ENCODE measurements at places on chromosomes 3 and 15. TPM values are rescaled to one million over a fixed set of nuclear protein-coding genes. Genes with fewer than 3 reads are reported as not detected.

CCDC80 gene
- total RNA-seq = 61.9 TPM

SEMA3G gene
- 0.04 TPM for total RNA-seq

ARL6 gene
- total RNA-seq = 4.6 TPM

VGLL3 gene
- 9.3 TPM for total RNA-seq

FOXL2NB gene
- total RNA-seq = 0.81 TPM

MAP6D1 gene
- total RNA-seq = 7.4 TPM

SCN5A gene
- 0.38 TPM for total RNA-seq

MFAP1 gene
- total RNA-seq = 24.1 TPM

PARL gene
- 64.6 TPM for total RNA-seq

WDR76 gene
- total RNA-seq = 12.9 TPM

SLC7A14 gene
- not detected for total RNA-seq

TLR9 gene
- total RNA-seq = not detected

PRR20G gene
- 1.6 TPM for total RNA-seq

PLCH1 gene
- total RNA-seq = 0.71 TPM

CHRM5 gene
- total RNA-seq = not detected

KY gene
- total RNA-seq = 0.08 TPM

ARNT2 gene
- total RNA-seq = 17.3 TPM

GPR87 gene
- 2.1 TPM for total RNA-seq

TEX55 gene
- not detected for total RNA-seq

ASTE1 gene
- 5.7 TPM for total RNA-seq

CEP19 gene
- total RNA-seq = 2.6 TPM

KAT2B gene
- 7.3 TPM for total RNA-seq

ZNF35 gene
- total RNA-seq = 7.1 TPM

GATA2 gene
- total RNA-seq = 4.5 TPM

GOLGA6C gene
- not detected for total RNA-seq

MAN2A2 gene
- 26.4 TPM for total RNA-seq

PDE12 gene
- 15.7 TPM for total RNA-seq

ADAMTS17 gene
- total RNA-seq = 0.21 TPM

TRPM1 gene
- total RNA-seq = not detected
